ENCODE measurements at places on chromosomes 3 and 15.
A peak's percentile ranks its signal among the peaks of the same experiment; 100 is the strongest.

DNA sequence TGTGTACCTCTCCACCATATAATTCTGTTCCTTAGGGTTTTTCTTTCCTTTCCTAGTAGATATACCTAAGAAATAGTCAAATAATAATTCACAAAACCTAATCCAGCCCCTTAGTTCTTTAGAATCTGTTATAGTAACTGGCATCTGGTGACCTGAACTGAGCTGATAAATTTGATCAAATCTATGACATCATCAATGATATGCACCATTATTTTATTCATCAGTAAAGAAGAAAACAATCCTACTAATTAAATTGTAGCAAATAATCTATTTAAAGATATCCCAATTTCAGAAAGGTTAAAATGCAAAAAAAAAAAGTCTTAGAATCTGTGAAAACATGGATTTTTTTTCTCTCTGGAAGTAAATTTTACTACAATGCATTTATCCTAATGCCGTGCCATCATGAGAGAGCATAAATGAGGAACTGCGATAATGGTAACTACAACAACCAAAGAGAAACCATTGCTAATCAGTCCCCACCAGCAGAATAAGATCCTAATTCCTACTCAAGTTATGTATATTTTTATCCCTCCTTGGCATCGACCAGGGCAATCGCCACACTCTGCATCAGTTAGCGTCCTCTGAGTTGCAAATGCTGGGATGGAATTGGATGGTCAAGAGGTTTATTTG, 6.6 kb upstream of the MNS1 start:
- DNase-seq, result no peak

DNA sequence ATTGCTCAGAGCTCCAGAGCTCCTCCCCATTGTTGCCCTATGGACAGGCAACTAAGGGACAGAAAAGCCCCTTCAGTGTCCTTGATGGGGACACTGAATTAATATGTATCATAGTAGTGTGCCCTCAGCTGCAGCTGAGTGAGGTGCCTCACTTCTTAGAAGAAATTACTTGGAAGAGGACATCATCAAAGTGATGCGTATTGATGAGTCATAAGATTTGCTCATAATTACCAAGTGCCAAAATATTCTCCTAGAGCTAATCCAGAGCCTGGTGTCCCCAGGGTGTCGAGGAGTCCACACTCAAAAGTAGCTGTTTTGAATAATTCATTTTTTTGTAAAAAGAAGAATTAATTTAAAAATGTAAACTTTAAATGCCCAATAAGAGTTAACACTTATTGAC, 200.7 kb upstream of the SEMA6D start:
- DNase-seq, result no peak

GRCh38 chr15:93231994-93232393, 143.0 kb upstream of the RGMA start:
- no peak for DNase-seq

DNA sequence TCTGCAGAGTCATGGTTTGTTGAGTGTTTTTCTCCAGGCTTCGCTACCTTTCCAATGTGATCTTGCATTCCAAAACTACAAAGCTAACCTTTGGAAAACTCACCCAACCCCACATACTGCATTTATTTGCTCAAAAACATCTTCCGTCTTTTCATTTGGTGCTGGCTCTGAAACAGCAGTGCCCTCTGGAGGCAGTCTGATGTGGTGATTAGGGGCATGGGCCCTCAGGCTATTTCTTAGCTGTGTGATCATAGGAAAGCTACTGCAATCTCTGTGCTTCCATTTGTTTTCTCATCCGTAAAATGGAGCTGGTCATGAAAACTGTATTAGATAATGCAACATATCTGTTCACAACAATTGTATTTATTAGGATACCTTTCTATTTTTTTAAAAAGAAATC, 47.0 kb downstream of the MTHFS start:
- DNase-seq, result peak; percentile 39

GRCh38 chr15:42364529-42364928, 5.2 kb downstream of the CAPN3 start:
- DNase-seq, result no peak

- no peak for DNase-seq
These were observed 19.4 kb downstream of the MCTP2 start for GRCh38 chr15:94250801-94251200.

GRCh38 chr15:70507772-70508371, 255.5 kb downstream of the UACA start:
- no peak for DNase-seq

DNA sequence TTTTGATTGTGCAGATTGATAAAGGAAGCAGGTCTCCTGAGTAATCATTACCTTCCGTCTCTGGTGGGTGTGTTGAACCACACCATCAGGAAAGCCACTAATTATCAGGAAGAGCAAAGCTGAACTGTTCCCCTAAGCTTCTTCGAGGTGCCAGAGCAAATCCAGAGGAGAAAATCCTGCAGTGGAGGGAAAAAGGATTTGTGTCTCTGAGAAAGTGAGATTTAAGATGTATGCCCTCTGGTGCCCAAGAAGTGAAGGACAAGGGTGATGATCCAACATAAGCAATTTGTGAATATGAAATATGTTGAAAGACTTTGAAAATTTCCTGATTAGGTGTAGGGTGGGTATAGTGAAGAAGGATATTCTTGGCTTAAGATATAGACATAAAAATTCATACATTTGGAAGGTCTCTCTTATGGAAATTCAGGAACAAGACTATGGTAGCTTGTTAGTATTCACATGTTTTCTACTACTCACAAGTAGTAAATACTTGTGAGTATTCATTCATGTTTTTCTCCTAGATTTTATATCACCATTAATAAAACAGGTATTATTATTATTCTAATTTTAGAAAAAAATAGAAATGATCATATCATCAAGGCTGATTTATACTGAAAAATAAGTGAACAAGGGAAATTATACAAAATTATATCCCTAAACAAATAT, 34.8 kb downstream of the COMMD2 start:
- DNase-seq, result peak; percentile 58

All from HEK293T (cell line).